ENCODE measurements at places on chromosomes 5 and 9. TPM values are rescaled to one million over a fixed set of nuclear protein-coding genes. Genes with fewer than 3 reads are reported as not detected.

DNA sequence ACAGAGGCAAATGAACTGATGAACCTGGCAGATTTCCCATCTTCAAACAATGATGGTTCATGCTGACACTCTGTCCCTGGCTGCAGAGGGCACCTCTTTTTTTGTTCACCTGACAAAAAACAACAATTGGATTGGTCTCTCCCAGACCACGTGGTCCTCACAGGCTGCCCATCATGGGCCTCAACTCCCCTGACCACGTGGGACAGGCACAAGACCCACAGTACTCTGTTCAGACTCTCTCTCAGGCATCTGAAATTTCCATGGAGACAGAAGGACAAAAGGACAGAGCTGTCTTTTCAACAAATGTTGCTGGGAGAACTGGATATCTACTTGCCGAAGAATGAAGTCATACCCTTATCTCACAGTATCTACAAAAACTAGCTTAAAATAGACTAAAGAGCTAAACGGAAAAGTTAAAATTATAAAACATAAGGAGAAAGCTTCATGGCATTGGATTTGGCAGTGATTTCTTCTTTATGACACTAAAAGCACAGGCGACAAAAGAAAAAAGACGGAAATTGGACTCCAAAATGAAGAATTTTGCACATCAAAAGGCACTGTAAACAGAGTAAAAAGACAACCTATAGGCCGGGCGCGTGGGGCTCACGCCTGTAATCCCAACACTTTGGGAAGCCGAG is 12.2 kb upstream of the DRD1 start:
- no peak for DNase-seq

SHISAL2B gene
- not detected for polyA plus RNA-seq

- DNase-seq: no peak
Observed at GRCh38 chr9:30575691-30576090, 1808.8 kb upstream of the ACO1 start.

DNA sequence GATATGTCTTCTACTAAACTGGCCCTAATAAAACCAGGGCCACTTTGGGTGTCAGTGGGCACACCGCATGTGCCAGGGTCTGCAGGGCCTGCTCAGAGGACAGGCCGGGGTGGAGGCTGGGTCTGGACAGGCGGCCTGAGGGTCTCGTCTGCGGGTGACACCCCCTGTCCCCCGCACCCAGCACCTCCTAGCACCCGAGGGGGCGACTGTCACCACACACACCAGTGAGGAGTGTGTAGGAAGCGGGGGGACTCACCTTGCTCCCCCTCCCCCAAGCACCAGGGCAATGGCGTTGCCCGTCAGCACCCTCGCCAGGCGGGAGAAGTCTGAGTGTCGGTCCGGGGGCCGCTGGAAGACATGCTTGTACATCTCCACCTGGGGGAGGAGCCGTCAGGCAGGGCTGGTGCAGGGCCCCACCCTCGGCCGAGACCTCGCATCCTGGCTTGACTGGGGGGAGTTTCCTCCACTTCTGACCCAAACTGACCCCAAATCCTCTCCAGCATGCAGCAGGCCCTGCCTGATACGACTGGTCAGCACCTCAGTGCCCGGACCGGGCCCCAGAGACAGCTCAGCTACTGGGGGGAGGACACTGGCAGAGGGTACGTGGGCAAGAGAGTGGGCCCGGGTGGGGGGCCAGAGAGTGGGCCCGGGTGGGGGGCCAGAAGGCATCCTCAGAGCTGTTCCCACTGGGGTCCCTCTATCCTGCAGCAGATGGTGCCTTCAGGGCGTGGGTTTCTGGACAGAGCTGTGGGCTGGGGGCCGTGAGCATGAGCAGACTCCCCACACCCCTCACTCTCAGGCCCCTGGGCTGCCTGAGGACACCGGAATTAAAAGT is 18.9 kb upstream of the NSMF start:
- DNase-seq: no peak

GRCh38 chr9:132006677-132007370 is 72.8 kb downstream of the MED27 start:
- peak; percentile 72 for DNase-seq

DNA sequence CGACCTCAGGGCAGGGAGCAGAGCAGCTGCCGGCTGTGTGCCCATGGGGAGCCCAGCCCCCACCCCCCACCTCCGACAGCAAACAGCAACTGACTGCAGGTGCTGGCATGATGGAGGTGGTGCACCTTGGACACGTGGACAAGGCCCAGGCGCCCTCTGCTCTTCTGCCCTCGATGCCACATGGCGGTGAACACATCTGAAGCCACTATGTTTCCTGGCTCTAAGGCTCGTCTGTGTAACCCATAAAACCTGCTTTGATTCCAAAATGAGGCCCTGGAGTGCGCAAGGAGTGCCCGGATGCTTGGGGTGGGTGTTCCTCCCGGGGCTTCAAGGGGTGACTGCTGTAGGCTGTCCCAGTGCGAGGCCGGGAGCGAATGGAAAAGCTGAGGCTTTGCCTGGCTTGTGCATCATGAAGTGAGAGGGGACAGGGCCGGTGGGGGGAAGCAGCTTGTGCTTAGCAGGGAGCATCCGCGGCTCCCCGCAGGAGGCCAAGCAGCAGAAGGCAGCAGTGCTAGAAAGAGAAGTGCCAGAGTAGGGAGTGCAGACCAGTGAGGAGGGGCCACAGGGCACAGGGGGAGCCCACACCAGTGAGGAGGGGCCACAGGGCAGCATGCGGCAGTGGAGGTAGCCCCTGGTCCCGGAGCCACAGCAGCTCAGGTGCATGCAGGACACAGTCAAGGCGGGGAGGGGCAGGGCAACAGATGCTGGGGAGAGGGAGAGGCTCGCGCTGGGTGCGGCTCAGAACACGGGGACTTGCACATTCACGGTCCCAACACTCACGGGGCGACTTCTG is 30.0 kb downstream of the NKD2 start:
- no peak for DNase-seq

- no peak for DNase-seq
Observed at GRCh38 chr5:142685418-142686209, at the start of gene FGF1. TSS of gene FGF1 (minus strand) at chr5:142686090. CDS start at chr5:142614127, 71,963 bp downstream.

DNA sequence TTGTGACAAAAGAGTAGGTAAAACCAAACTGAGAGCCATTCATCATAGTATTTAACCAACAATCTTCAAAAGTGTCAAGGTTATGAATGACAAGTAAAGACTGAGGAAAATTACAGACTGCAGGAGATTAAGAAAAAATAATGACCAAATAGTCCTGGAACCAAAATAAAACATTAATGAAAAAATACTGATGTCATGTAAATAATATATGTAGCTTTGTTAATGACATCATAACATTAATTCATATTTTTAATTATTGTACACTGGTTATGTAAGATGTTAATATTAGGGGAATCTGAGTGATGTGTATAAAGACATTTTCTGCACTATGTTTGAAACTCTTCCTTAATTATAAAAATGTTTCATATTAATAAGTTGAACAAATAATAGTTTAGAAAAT is 436.7 kb downstream of the CYLC2 start:
- DNase-seq: no peak

ADGRD2 gene
- polyA plus RNA-seq: not detected

- DNase-seq: no peak
Observed at GRCh38 chr5:171989946-171990712, 16.3 kb downstream of the FBXW11 start.

- no peak for DNase-seq
Observed at GRCh38 chr5:95035891-95036685, 248.8 kb downstream of the MCTP1 start.

IRX2 gene
- polyA plus RNA-seq: 1.1 TPM

GRCh38 chr9:90000925-90001324 is 396.1 kb downstream of the GADD45G start:
- no peak for DNase-seq

- no peak for DNase-seq
Observed at GRCh38 chr9:114614373-114614772, 3.3 kb downstream of the TMEM268 start.

GRCh38 chr5:106154280-106154716 is 1516.4 kb downstream of the EFNA5 start:
- no peak for DNase-seq

SAP30L gene
- polyA plus RNA-seq: 17.6 TPM

C5orf58 gene
- not detected for polyA plus RNA-seq

- DNase-seq: no peak
Observed at GRCh38 chr5:111004291-111004690, 67.2 kb upstream of the TSLP start.

DNA sequence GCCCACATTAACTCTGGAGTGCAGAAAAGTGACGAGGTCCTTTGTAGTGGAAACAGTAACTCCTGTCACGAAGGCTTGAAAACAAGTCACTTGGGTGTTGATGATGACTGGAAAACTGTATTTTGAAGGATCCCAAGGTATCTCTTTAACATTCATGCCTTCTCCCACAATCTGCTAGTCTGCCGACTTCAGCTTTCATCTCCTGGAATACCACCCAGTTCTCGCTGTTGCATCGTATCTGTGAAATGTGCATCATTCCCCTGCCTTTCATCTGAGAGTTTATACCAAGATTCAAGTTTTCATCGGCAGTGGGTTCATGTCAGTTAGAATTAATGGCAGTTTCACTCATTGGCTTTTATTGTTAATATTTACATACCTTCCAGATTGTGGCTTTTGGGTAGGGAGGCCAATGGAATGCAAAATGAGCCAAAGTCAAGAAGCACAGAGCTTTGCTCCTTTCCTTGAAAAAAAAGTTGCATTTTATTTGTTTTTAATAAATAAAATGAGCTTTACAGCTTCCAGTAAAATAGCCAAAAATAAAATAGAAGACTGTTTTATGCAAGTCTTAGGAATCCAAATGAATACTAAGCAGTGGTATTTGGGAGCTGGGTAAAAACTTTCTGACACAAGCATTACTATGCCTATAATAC is 575.2 kb upstream of the WWC1 start:
- peak; percentile 77 for DNase-seq

PCDHB8 gene
- 0.07 TPM for polyA plus RNA-seq

DNA sequence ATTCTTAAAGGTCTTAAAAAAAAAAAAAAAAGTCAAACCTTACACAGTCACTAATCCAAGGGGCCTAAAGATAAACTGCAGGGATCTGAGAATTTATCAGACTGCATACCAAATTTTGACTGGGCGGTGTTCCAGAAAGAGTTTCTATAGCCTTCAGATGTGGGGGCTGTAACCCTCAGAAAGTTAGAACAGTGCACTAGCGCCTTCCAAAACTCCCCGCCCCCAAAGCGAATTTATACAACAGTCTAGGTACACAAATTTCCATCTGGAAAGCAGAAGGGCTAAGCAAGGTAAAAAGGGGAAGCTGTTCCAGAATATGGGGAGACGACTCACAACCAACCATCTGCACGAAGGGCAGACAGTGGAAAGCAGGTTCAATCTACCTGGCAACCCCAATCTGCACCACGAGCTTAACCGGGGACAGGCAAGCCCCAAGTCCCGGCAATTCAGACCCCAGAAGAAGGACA is 813 bp downstream of the ERMP1 start:
- DNase-seq: no peak

- DNase-seq: peak; percentile 16
Observed at GRCh38 chr5:173920024-173920753, 32.0 kb downstream of the CPEB4 start.

DNA sequence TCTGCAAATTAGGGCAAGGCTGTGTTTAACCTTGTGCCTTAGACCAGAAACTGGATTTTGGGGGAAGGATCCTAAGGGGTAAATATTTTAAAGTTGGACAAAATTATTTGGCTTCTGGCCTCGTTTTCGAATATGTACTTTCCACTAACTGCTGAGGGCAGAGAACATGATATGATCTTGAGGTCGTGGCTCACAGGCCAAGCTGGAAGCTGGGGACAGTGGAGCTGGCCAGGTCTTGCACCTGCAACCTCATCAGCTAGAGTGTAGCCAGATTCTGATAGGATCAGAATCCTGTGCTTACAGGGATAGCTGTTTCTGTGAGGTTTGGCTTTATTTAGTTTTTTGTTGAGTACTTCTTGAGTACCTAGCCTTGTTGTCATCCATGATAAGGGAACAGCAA is 24.9 kb downstream of the MAN2A1 start:
- DNase-seq: no peak

STING1 gene
- polyA plus RNA-seq: 63.5 TPM

GRCh38 chr9:16406526-16407225 is 463.8 kb downstream of the BNC2 start:
- DNase-seq: no peak

DNA sequence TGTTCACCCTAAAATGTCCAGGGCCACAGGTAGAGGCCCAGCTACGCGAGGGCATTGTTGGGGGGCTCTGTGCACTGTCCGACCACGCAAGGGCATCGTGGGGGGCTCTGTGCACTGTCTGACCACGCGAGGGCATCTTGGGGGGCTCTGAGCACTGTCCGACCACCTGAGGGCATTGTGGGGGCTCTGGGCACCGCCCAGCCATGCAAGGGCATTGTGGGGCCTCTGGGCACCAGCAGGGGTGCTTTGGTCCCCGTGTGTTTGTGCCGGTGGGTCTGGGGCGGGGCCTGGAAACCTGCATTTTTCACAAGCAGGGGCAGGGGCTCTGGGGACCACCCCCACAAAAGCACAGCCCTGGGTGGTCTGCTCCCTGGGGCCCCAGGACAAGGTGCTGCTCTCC is 41.5 kb upstream of the RXRA start:
- DNase-seq: no peak

RUSC2 gene
- 42.8 TPM for polyA plus RNA-seq

- no peak for DNase-seq
Observed at GRCh38 chr5:78355561-78355960, 4.9 kb upstream of the SCAMP1 start.

IL31RA gene
- 0.39 TPM for polyA plus RNA-seq

- DNase-seq: peak; percentile 77
Observed at GRCh38 chr9:27150746-27151406, 41.9 kb downstream of the TEK start.

DNA sequence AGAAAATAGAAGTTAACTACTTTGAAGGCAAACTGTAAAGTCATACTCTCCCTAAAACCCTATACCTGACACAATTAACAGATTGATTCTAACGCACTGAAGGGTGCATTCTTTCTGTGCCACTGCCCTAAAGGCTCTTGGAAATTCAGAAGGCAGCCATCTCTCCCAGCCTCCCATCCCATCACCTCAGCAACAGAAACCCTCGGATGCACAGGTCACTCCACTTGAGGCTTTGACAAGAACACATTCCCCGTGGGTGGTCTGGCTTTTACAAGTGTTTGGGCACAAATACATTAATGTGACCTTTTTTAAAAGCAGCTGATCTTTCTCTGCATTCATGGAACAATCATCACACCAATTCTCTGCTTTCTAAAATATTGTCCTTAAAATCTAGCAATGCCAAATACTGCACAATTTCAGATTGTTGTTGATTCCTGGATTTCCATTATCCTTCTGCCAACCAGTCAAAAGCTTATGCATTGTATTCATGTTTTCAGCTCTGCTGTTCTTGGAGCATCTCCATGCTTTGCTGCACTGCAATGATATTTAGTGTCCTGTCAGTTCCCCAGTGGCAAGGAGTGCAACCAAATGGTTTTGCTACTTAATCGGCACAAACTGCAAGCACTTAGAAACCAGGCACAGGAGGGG is 175.6 kb downstream of the TMEM161B start:
- DNase-seq: no peak

NUTM2G gene
- polyA plus RNA-seq: not detected

GRCh38 chr9:68505681-68506409 is 34.8 kb downstream of the TMEM252 start:
- DNase-seq: no peak

DNA sequence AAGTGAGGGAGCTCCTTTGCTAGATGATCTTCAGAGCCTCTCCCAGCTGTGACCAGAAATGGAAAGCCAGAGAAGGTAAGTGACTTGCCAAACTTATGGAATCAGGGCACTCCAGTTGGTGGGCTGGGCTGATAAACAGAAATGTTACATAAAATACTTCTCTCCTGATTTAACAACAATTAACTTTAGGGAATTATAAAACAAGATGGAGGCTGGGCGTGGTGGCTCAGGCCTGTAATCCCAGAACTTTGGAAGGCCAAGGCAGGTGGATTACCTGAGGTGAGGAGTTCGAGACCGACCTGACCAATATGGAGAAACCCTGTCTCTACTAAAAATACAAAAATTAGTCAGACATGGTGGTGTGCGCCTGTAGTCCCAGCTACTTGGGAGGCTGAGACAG is 899 bp upstream of the MED10 start:
- DNase-seq: no peak
